ENCODE measurements at places on chromosomes 2 and 18.

DNA sequence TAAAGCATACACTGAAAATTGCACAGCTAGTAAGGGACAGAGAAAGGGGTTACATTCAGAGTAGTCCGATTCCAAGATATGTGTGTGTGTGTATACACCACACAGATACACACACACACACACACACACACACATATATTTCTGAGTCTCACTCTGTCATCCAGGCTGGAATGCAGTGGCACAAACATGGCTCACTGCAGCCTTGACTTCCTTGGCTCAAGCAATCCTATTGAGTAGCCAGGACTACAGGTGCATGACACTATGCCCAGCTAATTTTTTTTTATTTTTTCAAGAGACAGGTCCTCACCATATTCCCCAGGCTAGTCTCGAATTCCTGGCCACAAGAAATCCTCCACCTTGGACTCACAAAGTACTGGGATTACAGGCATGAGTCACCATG is 68.1 kb upstream of the ITPRID2 start:
- DNase-seq, result no peak

- DNase-seq, result no peak
Observed at GRCh38 chr18:21593540-21594257, 6.8 kb downstream of the ESCO1 start.

- DNase-seq, result no peak
Observed at GRCh38 chr18:75524181-75524580, 96.7 kb upstream of the SMIM21 start.

DNA sequence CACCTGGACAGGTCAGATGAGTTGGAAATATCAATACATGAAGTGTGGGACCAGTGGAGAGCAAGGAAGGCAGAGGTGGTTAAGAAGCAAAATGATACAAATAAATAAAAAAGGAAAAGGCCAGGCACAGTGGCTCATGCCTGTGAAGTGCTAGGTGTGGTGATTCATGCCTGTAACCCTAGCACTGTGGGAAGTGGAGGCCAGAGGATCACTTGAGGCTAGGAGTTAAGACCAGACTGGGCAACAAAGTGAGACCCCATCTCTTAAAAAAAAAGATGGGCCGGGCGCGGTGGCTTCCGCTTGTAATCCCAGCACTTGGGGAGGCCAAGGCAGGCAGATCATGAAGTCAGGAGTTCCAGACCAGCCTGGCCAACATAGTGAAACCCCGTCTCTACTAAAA is 2.9 kb downstream of the STON1 start:
- no peak for DNase-seq

- no peak for DNase-seq
Observed at GRCh38 chr18:3015204-3015592, 2.3 kb upstream of the LPIN2 start.

GRCh38 chr2:112646791-112647689 is 1.3 kb downstream of the SLC20A1 start:
- DNase-seq, result no peak

- no peak for DNase-seq
Observed at GRCh38 chr2:241798081-241798630, 10.8 kb upstream of the NEU4 start.

- no peak for DNase-seq
Observed at GRCh38 chr2:37984589-37984988, 59.5 kb downstream of the RMDN2 start.

- no peak for DNase-seq
Observed at GRCh38 chr2:13106302-13106701, 389.6 kb downstream of the TRIB2 start.

- DNase-seq, result no peak
Observed at GRCh38 chr2:232146294-232146693, 184.8 kb downstream of the DIS3L2 start.

DNA sequence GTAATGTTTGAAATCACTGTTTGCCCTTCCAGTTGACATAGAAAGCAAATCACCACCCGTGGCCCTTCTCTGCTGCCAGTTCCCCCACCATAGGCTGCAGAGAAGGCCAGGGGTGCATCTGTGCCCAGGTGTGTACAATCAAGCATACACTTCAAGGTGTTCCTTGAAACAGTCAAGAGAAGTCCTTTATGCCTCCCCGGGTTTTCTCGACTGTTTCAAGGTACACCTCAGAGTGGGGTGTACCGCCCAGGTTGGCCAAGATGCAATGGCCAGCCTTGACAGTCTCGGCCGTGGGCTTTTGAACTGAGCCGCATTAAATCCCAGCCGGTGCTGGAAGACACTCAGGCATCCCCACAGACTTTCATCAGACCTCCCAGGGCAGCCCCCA is 21.0 kb upstream of the ATP9B start:
- no peak for DNase-seq

DNA sequence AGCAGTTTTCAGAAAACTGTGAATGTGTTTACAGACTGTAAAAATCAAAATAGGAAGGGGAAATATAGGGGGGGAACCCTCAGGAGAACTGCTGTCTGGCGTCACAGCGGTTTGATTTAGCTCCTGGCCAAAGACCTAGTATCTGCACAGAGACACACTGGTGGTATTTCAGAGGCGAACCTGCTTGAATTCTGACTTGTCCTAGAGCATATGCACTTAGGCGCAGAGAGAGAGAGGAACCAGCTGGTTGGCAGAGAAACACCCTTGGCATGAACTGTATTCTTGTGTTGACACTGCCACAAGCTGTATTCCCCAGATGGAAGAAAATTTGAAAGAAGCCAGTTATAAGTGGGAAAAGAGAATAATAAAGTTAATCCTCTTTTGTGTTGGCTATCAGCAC is 506.5 kb upstream of the NRP2 start:
- no peak for DNase-seq

DNA sequence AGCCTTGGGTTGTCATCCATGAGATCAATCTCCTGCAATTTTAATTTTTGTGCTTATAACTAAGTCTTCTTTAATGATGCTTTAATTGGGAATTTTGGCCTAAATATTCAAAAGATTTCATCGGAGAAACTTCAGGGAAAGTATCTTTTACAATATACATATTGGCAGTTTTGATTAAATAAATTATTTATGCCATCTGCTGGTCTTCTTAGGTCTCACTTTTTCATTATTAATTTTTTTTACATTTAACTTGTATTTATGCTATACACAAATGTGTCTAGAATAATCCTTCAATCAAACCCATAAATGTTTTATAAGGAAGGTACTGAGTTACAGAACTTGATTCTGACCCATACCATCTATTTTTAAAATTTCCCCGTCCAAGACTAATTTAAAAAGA is 95.1 kb upstream of the XPO1 start:
- DNase-seq, result no peak

- DNase-seq, result no peak
Observed at GRCh38 chr2:161836664-161837063, 212.4 kb downstream of the SLC4A10 start.

DNA sequence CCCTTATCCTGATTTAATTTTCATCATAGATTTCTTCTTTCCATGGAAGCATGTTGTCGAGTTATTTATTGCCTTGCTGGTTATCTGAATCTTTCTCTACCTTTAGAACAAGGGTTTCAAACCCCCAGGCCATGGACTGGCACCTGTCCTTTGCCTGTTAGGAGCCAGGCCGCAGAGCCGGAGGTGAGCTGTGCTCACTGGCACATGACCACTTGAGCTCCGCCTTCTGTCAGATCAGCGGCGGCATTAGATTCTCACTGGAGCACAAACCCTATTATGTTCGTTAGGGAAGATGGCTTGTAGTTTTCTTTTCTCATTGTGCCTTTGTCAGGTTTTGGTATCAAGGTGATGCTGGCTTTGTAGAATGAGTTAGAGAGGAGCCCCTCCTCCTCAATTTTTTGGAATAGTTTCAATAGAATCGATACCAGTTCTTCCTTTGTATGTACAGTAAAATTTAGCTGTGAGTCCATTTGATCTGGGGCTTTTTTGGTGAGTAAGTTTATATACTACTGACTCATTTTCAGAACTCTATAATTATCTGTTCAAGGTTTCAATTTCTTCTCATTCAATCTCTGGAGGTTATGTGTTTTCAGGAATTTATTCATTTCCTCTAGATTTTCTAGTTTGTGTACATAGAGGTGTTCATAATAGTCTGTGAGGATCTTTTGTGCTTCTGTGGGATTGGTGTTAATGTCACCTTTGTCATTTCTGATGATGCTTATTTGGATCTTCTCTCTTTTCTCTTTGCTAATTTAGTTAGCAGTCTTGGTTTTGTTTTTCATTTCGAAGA is 668.0 kb upstream of the FAM98A start:
- DNase-seq, result no peak

DNA sequence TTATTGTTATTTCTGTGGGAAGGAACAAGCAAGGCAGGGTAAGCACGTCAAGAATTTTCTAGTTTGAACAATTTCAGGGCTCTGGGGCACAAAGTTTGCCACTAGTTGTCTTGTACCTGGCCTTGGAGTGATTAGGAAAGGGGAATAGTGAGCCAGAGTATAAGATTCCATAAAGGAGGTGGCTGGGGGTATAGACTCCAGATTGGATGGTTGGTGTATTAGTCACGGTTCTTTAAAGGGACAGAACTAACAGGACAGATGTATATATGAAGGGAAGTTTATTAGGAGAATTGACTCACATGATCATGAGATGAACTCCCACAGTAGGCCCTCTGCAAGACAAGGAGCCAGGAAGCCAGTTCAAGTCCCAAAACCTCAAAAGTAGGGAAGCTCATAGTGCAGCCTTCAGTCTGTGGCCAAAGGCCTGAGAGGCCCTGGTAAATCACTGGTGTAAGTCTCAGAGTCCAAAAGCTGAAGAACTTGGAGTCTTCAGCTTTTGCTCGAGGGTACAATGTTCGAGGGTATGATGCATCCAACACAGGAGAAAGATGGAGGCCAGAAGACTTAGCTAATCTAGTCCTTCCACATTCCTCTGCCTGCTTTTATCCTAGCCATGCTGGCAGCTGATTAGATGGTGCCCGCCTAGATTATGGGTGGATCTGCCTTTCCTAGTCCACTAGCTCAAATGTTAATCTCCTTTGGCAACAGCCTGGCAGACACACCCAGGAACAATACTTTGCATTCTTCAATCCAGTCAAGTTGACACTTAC is 31.5 kb upstream of the PTPRM start:
- DNase-seq, result no peak

GRCh38 chr2:235580426-235581157 is 86.7 kb downstream of the AGAP1 start:
- no peak for DNase-seq
